Stimulated activated CD8-positive, alpha-beta memory T cell treated with anti-CD3 and anti-CD28 coated beads, Interleukin-12 subunit alpha, Interleukin-12 subunit beta, amount 100 ng/mL, for 4 hours (primary cell): ENCODE measurements at places on chromosomes 4 and X.

- no peak for DNase-seq
These were observed 588.8 kb downstream of the ANKRD50 start for GRCh38 chr4:124123721-124124120.

DNA sequence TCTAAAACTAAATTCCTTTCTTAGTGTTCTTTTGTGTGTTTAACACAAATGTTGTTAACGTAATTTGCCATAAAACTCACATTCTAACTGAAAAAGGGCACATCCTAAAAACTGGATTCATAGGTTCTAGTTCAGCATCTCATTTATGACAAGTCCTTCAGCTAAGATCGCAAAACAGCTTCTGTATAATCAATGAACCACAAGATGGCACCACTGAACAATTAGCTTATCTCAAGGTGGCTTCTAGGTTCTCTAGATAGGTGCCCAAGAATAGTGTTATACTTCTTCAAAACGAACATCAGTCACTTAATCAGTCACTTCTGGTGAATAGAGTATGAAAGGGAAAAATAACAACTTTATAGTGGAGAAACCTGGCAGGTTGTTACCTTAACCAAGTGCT lies 54.3 kb downstream of the NRK start:
- DNase-seq, result no peak

DNA sequence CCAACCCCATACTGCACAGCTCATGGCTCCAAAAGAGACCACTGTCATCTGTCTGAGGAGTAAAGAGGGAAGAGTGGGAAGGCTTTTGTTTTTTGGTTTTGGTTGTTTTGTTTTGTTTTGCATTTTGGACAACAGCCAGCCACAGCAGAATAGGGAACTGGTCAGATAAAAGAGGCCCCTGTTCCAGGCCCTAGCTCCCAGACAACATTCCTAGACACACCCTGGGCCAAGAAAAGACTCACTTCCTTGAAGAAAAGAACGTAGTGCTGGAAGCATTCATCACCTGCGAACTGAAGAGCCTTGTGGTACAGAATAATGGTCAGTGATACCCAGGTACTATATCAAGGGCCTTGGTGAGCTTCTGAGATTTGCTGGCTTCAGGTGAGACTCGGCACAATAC lies 619.4 kb upstream of the SPANXN1 start:
- DNase-seq, result no peak

GRCh38 chr4:89256203-89256800 lies 51.3 kb downstream of the GPRIN3 start:
- DNase-seq, result no peak

DNA sequence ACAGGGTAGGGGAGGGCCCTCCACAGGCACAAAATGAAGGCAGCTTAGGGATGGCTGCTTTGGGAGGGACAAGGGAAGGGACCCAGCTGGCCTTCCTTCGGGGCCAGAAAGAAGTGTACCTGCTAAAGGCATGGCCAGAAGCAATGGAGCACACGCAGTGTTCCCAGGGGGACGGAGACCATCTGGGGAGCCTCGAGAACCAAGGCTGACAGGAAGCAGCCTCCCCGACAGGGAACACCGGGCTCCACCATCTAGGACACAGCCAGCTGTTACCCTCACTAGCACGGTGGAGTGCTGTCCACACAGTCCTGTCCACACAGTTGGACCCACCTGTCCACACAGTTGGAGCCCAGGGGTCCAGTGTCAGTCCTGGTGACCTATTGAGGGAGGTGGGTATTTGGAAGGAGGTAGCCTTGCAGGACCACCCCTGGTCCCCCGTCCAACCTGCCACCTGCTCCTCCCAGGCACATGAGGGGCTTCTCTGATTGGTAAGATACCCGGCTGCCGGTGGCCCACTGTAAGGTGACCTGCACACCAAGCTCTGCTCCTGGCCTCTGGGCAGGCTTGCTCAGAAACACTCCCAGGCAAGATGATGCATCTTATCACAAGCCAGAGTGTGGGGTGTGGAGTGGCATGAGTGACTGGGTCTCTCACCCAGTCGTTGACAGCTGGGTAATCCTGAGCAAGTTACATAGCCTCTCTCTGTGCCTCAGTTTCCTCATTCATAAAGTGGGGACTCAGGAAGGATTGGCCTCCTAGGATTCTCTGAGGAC lies 20.5 kb upstream of the AFAP1 start:
- DNase-seq, result no peak

GRCh38 chr4:147340111-147340510 lies 140.8 kb upstream of the EDNRA start:
- no peak for DNase-seq

DNA sequence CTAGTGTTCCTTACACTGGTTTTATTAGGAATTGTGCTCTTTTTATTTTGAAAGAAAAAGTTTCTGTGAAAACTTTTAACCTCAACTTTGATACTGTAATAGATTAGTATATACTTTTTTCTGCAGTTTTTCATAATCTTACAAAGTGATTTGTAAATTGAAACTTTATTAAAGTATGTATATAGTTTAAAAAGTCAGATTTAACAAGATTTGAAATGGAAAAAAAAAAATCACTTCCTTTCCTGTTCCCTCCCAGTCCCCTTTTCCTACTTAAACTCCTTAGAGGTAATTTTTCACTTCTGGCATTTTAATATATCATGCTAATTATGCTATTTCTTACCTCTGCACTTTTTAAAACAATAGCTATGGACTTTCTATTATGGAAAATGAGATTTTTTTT lies 49.3 kb downstream of the PAQR3 start:
- no peak for DNase-seq

GRCh38 chr4:4874254-4874653 lies 14.8 kb downstream of the MSX1 start:
- DNase-seq, result no peak

DNA sequence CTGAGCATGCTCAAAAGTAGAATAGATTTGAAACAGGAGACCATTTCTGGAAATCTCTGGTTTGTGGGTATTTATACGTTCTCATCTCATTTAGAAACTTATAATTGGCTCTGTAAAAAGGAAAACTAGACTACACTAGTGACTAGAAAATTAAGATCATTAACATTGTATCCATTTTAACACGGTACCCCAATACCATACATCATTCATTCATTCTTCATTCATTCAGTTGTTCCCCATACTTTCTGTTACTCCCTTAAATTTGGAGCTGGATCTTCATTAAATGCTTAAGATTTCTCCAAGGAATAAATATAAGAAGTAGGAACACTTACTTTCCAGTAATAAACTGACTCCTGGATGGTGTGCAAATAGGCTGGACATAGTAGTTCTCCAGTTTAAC lies 1.3 kb downstream of the ARSJ start:
- DNase-seq, result no peak

DNA sequence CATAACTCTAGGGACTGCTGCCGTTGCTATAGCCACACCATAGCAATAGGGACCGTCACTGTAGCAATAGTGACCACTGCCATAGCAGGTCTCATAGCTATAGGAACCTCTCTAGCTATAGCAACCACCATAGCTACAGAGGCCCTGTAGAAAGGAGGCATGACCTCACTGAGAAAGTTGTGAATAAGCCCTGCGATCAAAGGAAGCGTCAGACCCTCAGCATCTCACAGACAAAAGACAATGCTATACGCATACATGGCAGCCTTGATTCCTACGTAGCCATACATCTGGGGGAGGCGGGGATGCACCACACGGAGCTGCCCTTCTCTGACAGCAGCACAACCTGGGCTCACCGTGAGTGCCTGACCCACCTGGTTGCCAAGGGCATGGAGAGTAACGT lies 88.5 kb downstream of the MTMR1 start:
- DNase-seq, result no peak

- DNase-seq, result no peak
These were observed 93.9 kb upstream of the ANKRD50 start for GRCh38 chr4:124806403-124806802.

DNA sequence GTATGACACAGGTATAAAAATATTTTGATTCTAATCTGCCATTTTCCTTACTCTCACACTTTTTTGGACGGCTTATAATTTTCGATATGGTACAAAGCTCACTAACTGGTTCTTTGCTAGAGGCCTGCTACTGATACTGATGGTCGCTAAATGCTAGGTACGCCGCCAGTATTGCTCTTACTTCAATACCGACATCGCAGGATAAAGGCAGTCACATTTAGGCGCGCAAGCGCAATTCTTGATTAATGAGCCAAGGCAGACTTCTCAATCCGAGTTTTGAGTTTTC lies 557 bp upstream of the USP38 start:
- no peak for DNase-seq

- DNase-seq, result no peak
These were observed 30.9 kb upstream of the S100G start for GRCh38 chrX:16619024-16619423.

DNA sequence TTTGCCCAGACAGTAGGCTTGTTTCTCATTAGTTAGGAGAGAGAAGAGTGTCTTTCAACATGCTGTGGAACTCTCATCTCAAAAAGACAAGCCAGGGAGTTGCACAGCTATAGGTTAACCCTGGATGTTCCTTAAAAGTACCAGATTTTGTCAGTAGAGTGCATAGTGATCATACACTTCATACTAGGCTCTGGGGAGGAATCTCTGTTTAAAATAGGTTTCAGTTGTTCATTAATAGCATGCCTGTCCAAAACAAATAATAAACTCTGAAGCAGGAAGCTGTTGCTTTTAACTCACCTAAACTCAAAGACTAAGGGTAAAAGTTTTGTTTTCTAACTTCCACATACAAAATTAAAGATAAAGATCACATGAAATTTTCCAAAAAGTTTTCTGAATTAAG lies 1948.4 kb downstream of the C4orf33 start:
- DNase-seq, result no peak

DNA sequence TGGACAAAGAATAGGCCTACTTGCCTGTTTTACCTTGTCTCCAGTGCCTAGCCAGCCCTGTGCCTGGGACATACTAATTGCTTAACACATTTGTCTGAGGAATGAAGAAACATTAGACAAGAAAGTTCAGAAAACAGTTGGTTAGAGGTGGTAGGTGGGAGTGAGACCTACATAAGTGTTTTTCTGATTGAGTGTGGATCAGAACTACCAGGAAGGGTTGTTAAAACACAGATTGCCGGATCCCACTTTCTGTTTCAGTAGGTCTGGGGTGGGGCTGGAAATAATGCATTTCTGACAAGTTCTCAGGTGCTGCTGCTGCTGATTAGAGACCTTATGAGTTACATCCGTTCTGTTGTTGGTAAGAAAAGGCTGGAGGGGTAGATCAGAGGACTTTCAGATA lies 5.7 kb upstream of the JADE1 start:
- no peak for DNase-seq

GRCh38 chrX:69285881-69286564 lies 120.8 kb upstream of the PJA1 start:
- peak; percentile 17 for DNase-seq

GRCh38 chr4:101970547-101971155 lies 180.1 kb downstream of the BANK1 start:
- DNase-seq, result no peak

- DNase-seq, result no peak
These were observed 50.5 kb downstream of the RHOH start for GRCh38 chr4:40247350-40247749.
